Endothelial cell of umbilical vein (primary cell): ENCODE measurements at places on chromosomes 7 and 10. TPM values are rescaled to one million over a fixed set of nuclear protein-coding genes. Genes with fewer than 3 reads are reported as not detected.
A peak's percentile ranks its signal among the peaks of the same experiment; 100 is the strongest.

The EBF3 gene
- 2.0 and 2.7 TPM in 2 replicates for total RNA-seq

The TMEM139 gene
- total RNA-seq = not detected in 2 replicates

The CXCL12 gene
- 0.88 and 1.4 TPM in 2 replicates for total RNA-seq

The COL28A1 gene
- total RNA-seq = not detected in 2 replicates

The ACHE gene
- total RNA-seq = 0.18 TPM in 2 replicates

The SPDYE5 gene
- total RNA-seq = 0.16 TPM in 1 of 2 replicates, not detected in the other

The C10orf62 gene
- not detected in 2 replicates for total RNA-seq

The OR2A12 gene
- total RNA-seq = not detected in 2 replicates

The CNNM2 gene
- 3.0 and 3.2 TPM in 2 replicates for total RNA-seq

The UNCX gene
- total RNA-seq = not detected in 2 replicates

The OPN1SW gene
- total RNA-seq = not detected in 2 replicates

DNA sequence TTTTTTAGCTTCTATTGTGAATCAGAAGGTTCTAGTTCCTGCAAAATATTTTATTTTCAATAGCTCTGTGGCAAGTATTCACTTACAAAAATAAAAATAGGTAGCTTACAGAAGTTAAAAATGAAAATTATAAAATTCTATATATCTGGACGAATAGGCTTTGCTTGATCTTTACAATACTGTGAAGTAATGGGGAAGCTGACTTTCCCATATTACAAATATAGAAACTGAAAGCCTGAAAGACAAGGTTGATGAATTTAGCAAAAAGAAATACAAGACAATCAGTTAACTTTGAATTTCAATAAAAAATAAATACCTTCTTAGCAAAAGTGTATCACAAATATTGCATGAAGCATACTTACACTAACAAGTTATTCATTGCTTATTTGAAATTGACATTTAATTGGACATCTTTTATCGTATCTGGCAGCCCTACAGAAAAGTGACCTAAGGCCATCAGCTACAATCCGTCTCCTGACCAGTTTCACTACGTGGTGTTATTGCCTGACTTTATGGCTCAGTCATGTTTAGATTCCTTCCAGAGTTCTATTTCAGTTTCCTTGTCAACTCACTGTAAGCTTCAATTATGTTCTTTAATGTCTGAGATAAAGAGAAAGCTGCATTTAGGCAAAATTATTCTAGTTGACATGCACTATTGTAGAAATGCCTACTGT lies 310.5 kb upstream of the HGF start:
- H3K36me3 ChIP-seq = no peaks in the 10 kb centered on the region
- no peak for DNase-seq
- H3K27ac ChIP-seq = no peak overlapping the region
- H3K4me3 ChIP-seq = no peak overlapping the region
- no peaks in the 10 kb centered on the region for H3K27me3 ChIP-seq

DNA sequence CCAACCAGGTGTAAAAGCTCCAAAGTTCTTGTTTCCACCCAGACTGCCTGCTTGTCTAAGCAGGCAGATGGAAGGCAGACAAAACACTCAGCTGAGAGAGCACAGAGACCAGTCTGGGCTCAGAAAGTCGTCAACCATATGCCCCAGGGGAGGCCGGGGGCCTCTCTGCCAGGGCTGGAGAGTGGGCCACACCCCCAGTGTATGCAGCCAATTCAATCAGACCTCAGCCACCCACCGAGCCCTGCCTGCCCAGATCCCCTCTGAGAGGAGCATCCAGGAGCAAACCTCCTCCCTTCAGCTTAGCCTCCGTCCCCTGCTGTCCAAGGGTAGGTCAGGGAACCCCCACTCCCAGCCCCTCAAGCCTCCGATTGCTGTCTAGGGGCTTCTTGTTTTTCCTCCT lies 196.3 kb downstream of the LSM5 start:
- peaks cover 27% of the 10 kb centered on the region for H3K27me3 ChIP-seq
- no peak overlapping the region for H3K27ac ChIP-seq
- H3K4me3 ChIP-seq = no peak overlapping the region
- no peaks in the 10 kb centered on the region for H3K36me3 ChIP-seq
- no peaks in the 10 kb centered on the region for H3K4me1 ChIP-seq
- no peak for DNase-seq

GRCh38 chr10:16902606-16903005 lies 85.4 kb upstream of the RSU1 start:
- no peak overlapping the region for H3K4me3 ChIP-seq
- H3K36me3 ChIP-seq = no peaks in the 10 kb centered on the region
- no peaks in the 10 kb centered on the region for H3K4me1 ChIP-seq

DNA sequence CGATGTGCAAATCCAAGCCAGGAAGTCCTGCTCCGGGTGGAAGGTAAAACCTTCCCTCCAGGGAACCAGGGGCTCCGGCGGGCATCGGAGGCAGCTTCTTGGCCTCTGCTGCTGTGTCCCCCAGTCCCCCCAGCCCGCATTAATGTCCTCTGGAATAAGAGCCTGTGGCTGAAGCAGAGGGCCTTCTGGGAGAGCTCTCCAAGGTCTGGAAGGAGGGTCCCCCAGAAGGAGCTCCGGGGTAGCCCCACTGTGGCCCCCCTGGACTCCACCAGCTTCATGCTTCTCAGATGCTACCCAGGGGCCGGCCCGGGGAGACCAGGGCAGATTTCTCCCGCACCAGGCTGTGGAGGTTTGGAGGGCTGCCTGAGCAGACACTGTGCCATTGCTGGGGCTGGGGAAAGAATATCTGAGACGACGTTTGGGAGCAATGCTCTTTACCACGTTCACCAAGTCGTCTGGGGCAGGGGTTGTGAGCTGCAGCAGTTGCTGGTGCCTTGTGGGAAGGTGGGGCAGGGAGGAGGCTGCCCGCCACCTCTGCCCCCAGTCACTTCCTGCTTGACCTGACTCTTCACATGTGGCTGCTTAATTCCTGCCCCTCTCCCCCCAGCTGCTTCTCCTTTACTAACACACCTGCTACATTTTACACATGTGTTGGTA lies 8.3 kb downstream of the ZNF853 start:
- H3K36me3 ChIP-seq = no peaks in the 10 kb centered on the region
- no peaks in the 10 kb centered on the region for H3K27me3 ChIP-seq
- H3K4me1 ChIP-seq = no peaks in the 10 kb centered on the region
- no peak overlapping the region for H3K27ac ChIP-seq
- H3K4me3 ChIP-seq = no peak overlapping the region

DNA sequence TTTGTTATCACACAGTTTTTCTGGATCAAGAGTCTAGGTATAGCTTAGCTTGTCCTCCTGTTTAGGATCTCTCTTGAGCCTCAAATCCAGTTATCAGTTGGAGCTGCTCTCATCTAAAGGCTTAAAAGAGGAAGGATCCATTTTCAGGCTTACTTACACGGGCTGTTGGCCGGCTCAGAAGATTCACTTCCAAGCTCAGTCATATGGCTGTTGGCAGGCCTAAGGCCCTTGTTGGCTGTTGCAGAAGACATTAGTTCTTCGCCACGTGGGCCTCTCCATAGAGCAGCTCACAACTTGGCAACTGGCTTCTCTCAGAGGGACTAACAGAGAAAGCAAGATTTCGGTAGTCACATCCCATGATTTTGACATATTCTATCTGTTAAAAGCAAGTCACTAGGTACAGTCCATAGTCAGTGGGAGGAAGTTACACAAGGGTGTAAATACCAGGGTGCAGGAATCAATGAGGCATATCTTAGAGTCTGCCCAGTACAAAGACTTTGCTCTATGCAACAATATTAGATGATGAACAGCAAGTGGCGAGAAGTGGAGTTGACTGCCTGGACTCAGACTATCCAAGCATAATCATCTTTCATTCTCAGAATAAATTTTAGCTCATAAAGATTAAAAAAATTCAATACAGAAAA lies 280.1 kb upstream of the MBL2 start:
- no peaks in the 10 kb centered on the region for H3K36me3 ChIP-seq
- H3K4me3 ChIP-seq = no peak overlapping the region
- no peaks in the 10 kb centered on the region for H3K4me1 ChIP-seq

DNA sequence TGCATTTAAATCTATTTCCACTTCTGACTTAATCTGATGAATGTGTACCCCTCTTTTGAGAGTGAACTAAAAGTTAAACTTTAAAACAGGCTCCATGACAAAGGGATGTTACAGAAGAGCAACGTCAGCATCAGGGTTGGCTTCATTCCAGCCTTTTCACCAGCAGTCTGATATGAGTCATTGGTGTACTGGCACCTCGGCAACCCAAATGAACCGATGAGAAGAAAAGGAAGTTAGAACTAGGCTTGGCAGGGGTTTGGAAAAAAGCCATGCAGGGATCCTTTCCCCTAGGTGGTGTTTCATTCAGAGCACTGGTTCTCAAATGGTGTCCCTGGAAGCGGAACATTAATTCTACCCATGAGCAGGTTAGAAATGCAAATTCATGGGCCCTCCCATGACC lies 53.6 kb downstream of the SEC61G start:
- no peaks in the 10 kb centered on the region for H3K4me1 ChIP-seq
- no peak overlapping the region for H3K27ac ChIP-seq
- H3K36me3 ChIP-seq = no peaks in the 10 kb centered on the region
- DNase-seq = peak; percentile 5
- H3K27me3 ChIP-seq = peaks cover 2% of the 10 kb centered on the region

DNA sequence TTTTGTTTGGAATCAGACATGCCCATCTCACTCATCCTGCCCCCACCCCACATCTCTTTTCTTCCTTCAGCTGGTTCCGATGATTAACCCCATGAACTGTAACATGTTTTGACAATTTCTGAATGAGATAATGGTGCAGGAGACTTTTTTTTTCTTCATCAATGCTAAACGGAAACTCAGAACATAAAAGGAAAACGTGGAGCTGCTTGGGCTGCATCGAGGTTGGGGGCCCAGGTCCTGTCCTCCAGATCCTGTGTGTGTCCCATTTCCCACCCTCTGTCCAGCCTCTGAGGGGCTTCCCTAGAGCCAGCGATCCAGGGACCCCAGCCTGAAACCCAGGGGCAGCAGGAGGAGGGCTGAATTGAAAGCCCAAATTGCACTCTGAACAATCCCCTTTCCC lies 263.8 kb upstream of the GRB10 start:
- no peaks in the 10 kb centered on the region for H3K4me1 ChIP-seq
- no peaks in the 10 kb centered on the region for H3K36me3 ChIP-seq
- no peak for DNase-seq

GRCh38 chr10:43890124-43890523 lies 241.4 kb upstream of the ZNF32 start:
- H3K4me1 ChIP-seq = no peaks in the 10 kb centered on the region
- no peak overlapping the region for H3K4me3 ChIP-seq
- no peaks in the 10 kb centered on the region for H3K36me3 ChIP-seq
- H3K27me3 ChIP-seq = peaks cover 15% of the 10 kb centered on the region
